ENCODE measurements at places on chromosomes 12 and 14.

- DNase-seq, result no peak
These were observed 233.6 kb upstream of the ARHGAP5 start for GRCh38 chr14:31843361-31844091.

DNA sequence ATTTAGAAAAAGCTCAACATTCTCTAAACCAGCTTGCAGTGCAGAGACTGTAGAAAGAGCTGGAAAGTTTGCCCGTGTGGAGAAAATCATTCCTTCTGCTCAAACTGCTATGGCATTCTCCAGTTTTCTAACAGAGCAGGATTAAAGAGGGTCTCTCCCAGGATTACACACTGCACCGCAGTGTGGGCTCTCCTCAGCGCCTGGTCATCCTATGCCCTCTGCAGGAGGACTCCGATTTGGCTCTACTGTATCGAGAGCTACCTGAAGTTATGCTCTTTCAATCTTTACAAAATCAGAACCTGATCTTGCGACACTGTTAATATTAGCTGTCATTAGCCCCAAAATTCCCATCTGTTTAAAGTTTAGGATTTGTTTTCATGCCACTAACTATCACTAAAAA, 33.0 kb downstream of the BHLHE41 start:
- no peak for DNase-seq

- no peak for DNase-seq
These were observed 181.6 kb upstream of the GZMB start for GRCh38 chr14:24815543-24815942.

- DNase-seq, result no peak
These were observed 43.7 kb upstream of the HECTD1 start for GRCh38 chr14:31251028-31251958.

GRCh38 chr14:46820291-46820690, 168.7 kb upstream of the RPL10L start:
- DNase-seq, result no peak

DNA sequence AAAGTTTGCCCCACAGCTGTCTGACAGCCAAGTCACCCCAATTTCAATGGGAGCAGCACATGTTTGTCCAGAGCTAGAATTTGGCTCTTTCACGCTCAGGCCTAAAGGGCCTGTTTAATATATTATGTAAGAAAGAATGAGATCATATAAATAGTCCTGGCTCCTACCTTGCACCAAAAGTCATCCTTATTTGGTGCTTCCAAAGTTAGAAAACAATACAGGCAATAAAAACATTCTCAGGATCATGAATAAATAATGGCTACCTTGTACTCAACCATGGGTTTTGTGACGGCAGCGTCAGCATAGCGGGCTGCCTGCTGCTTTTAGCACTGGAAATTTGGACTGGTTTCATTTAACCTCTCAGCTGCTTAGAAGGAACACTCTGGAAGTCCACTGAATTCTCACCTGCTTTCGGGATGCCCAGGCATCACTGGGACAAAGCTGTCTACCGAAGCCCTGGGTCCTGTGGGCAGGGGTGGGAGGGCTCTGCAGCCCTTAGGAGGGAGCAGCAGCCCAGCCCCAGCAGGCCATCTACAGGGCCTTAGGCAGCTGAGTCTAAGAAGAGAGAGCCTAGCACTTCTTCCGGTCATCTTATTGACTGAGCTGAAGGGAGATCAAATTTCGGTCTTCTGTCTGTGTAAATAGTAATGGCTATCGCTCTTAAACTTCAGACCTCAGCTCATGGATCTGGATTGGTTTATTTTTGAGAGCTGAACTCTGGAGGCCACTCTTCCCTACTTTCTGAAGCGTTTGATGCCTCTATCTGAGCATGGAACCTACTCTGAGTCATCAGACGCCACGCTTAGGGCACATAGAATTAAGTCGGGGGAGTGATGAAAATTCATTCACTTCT, 106.5 kb downstream of the SAMD4A start:
- no peak for DNase-seq

DNA sequence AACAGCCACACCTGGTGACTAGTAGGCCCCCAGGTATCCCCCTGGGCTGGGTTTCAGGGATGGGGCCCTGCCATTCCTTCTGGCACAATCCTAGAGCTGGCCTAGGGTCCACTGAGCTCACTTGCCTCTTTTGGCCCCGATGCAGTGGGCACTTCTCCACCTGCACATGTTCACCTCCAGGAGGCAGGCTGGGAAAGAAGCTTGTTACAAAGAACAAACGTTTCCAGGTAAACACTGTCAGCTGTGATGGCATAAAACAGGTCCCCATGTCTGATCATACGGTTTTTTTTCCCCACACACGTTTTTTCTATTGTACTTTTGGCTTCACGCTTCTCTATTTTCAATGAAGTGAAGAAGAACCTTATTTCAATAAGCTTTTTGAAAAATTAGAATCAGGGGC, 15.8 kb upstream of the HVCN1 start:
- no peak for DNase-seq

DNA sequence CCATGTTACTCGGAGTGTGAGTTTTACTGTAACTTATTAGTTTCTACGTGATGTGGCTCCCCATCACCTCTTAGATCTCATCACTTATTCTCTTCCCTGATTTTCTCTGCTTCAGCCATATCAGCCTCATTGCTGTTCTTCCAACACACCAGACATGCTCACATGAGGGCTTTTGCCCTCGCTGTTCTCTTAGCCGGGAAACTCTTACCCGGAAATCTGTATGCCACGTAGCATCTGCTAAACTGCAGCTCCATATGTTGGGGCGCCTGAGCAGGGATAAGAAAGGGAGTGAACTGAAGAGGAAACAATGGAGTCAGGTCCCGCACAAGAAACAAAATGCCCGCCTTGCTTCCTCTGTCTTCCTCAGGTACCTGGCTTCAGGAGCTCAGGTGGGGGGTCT, 16.6 kb downstream of the SMUG1 start:
- no peak for DNase-seq

DNA sequence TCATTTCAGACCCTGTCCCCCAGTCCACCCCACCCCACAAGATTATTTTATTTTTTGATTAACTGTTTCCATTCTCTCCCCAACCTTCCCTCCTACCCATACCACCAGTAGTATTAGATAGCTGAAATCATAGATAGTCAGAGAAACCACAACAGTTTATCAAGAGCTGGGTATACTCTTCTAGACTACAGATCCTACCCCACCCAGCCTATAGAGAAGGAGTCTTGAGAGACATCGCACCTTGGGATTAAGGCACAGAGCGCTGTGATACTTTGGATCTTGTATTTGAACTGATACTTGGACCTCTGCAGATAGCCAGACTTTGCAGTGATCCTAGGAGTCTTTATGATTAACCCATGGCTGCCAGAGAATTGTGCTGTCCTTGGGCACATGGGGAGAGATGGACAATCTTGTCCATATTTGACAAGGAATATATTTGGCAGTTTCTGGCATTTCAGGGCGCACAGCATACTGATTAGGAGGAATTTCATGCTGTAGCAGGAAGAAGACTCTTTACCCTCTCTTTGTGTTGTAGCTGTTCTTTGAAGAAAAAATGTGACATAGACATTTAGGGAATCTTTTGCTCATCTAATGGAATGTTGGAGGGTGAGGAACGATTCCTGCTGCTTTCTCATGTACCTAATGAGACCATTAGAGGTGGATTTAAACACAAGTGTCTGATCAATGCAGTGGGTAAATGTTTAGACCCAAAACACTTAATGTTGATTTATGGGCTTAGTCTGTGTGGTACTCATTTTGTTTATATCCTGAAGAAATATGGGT, 982 bp downstream of the RBMS2 start:
- no peak for DNase-seq

- no peak for DNase-seq
These were observed 2.0 kb upstream of the KRT75 start for GRCh38 chr12:52436000-52436827.

- no peak for DNase-seq
These were observed 27.4 kb upstream of the SFSWAP start for GRCh38 chr12:131683266-131684014.

DNA sequence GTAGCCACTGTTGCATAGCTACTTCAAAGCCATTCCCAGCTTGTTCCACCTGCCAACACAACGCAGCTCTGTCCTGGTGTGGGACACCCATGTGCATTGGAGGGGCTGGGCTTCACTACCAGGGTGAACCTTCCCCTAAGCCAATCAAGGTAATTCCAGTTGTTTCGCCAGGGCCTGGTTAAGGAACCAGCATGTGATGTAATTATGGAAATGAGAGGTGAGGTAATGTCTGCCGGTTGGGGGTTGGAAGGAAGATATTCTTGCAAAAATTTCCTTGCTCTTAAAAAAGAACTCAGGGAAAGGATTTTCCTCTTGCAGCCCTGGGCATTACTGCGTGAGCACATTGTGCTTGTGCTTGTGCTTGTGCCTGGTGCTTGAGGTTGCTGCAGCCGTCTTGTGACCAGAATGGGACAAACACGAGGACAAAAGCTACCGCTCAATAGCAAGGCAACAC, 14.9 kb downstream of the TUBA1C start:
- DNase-seq, result no peak

All from right renal pelvis (tissue), 4 donors.